ENCODE measurements at places on chromosomes 7 and 10. TPM values are rescaled to one million over a fixed set of nuclear protein-coding genes. Genes with fewer than 3 reads are reported as not detected.

The ELN gene
- 41.1 TPM for total RNA-seq

The DGKB gene
- 0.26 TPM for total RNA-seq

The CTBP2 gene
- 31.8 TPM for total RNA-seq

The PVRIG gene
- not detected for total RNA-seq

The EN2 gene
- 0.73 TPM for total RNA-seq

- no peaks in the 10 kb centered on the region for H3K27me3 ChIP-seq
- H3K27ac ChIP-seq: no peak overlapping the region
- no peak for DNase-seq
These were observed 18.9 kb upstream of the SUV39H2 start for GRCh38 chr10:14859775-14860174.

DNA sequence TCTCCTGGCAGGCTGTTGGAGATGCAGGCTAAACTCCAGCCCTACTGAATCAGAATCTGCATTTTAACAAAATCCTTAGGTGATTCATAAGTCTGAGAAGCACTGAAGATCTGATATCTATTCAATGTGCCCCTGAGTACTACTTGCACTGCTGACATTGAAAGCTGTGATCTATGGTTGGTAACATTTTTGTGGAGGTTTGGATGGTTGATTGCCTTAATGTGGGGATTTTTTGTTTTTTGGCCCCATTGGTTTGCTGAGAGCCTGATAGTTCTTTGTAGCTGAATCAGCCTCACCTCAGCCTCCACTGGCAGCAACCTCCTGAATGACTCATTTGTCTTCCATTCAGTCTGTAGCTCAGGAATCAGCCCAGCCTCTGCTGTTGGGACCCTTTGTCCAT lies 14.7 kb upstream of the LRRN3 start:
- no peak overlapping the region for H3K27ac ChIP-seq
- H3K27me3 ChIP-seq: no peaks in the 10 kb centered on the region
- peaks cover 5% of the 10 kb centered on the region for H3K4me1 ChIP-seq

DNA sequence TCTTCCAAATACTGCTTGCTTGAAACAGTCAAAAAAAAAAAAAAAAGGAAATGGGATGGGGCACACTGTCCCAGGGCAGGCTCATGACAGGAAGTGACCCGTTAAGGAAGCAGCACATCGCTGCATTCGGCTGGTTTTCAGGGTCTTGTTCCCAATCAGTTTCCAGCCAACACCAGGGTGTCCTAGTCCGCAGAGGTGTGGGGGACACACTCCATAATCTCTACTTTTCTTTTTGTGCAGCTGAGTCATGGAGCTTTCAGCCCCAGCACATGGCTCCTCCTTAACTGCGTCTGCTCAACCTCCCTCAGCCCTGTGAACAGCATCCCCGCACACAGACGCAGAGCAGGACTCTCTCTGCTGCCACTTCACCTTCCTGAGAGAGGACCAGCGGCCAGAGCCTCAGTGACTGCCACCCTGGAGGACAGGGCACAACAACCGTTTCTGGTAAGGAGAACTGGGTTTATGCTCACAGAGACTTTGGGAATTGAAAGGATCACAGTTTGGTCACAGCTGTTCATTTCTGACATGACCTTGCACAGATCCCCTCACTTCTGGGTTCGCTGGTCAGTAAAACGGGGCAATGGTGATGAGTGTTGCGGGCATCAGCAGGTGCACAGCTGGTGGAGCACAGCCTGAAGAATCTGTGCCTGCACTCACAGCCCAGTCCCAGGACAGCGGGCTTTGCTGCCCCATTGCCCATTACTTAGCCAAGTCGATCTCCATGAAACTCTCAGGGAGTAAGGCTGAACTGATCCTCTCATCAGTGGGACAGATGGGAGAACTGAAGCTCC lies at the start of gene GIMAP5:
TSS of gene GIMAP5 (plus strand) at position 154 of the 791 bp plus-strand sequence. CDS start 3,467 bp downstream, outside the sequence.
- peaks cover 4% of the 10 kb centered on the region for H3K36me3 ChIP-seq
- H3K27me3 ChIP-seq: no peaks in the 10 kb centered on the region
- no peaks in the 10 kb centered on the region for H3K4me1 ChIP-seq
- DNase-seq: no peak

All from psoas muscle (tissue), 8 donors.